ENCODE measurements at places on chromosomes 1 and 21.

- no peak for DNase-seq
Observed at GRCh38 chr1:168509210-168509609, 34.6 kb downstream of the XCL2 start.

GRCh38 chr1:5751833-5752745 lies 240.1 kb downstream of the NPHP4 start:
- DNase-seq: no peak

DNA sequence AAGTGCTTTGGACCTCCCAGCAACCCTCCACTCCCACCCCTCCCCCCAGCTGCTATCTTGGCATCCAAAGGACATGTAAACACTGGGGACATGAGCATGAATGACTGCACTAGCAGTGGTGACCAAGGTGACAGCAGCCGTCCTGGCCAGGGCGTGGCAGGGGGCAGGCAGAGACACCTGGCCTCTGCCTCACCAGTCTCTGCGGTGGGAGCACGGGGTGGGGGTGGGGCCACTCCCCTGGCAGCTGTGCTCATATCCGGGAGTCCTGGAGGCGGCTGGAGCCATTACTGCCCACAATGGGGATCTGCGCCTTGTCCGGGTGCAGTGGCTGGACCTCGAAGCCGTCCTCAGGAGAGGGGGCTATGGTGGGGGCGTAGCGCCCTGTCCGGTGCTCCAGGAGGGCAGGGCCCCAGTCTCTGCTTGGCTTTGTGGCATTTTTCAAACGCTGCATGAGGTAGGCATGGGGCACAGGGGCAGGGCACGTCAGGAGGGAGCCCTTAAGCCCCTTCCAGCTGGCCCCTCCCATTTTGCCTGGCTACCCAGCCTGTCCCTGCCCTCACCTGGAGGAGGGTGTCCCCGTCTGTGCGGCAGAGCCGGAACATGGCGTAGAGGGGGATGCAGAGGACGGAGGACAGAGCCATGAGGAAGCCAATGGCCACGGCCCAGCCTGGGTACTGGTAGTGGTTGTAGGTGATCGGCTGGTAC lies 6.0 kb downstream of the CCDC24 start:
- DNase-seq: peak; percentile 86

DNA sequence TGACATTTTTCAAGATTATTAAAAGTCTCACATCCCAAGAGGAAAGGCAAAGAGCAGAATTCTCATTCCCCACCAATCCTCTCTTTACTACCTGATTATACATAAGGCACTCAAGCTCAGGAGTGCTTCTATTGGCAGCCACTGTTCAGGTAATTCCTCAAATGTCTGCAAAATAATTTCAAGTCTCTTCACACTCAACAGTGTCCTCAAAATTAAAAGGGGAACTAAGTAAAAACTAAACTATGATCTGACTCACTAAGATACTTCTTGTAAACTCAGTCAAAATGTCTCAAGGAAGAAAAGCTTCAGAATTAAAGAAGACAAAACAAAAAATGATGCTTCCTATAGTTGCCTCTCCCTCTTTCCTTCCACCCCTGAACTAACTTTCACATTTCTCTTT lies 135.6 kb downstream of the GPATCH2 start:
- DNase-seq: no peak

- DNase-seq: peak; percentile 82
Observed at GRCh38 chr1:6638226-6638625, 13.6 kb downstream of the THAP3 start.
